Ureter (tissue), 1 donor: ENCODE measurements at places on chromosomes 4 and X. TPM values are rescaled to one million over a fixed set of nuclear protein-coding genes. Genes with fewer than 3 reads are reported as not detected.

CYSLTR1 gene
- total RNA-seq, result 3.8 TPM

SPANXB1 gene
- not detected for total RNA-seq

TXK gene
- 7.8 TPM for total RNA-seq

GPR82 gene
- 0.26 TPM for total RNA-seq

TEC gene
- total RNA-seq, result 3.4 TPM

TRAPPC2 gene
- 17.4 TPM for total RNA-seq
